ENCODE measurements at places on chromosomes 1 and 21. TPM values are rescaled to one million over a fixed set of nuclear protein-coding genes. Genes with fewer than 3 reads are reported as not detected.
A peak's percentile ranks its signal among the peaks of the same experiment; 100 is the strongest.

DNA sequence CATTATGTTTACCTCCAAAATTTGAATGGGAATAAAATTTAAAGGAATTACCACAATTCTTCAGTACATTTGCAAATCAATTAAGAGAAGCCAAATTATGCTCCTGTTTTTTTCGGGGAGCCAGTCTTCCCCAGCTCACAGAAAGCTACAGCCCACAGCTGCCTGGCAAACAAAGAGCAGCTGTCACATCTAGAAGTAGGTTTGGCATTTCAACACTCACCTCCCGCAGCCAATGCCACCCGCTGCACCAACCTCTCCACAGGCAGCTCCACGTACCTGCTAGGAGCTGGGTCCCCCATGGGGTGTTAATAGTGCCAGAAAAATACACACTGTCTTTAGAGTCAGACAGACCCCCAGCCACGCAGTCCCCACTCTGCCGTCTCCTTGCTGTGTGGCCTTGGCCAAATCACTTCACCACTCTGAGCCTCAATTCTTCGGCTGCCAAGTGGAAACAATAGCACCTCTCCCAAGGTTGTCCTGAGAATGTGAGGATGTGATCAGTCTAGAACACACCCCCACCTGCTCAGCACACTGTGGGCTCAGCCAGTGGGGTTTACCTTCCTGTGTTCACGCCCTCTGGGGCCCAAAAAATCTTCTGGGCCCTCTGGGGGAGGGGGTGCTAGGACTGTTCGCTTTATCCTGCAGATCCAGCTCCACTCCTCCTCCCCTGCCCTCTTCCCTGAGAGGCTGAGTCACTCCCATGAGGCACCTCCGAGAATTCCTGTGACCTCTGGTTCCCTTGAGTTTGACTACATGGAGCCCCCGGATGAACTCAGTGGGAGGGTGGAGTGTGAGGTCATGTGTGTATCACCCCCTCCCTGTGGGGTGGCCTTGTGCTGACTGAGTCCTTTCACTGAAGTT is 204.3 kb upstream of the GRIK3 start:
- no peak for DNase-seq

GRCh38 chr1:89563957-89564604 is 39.5 kb downstream of the LRRC8B start:
- DNase-seq = no peak

GRCh38 chr21:36422279-36423098 is 37.3 kb downstream of the CHAF1B start:
- DNase-seq = peak; percentile 33

GRCh38 chr1:203395751-203396150 is 44.8 kb upstream of the FMOD start:
- DNase-seq = no peak

- DNase-seq = no peak
These were observed 1.1 kb upstream of the RCSD1 start for GRCh38 chr1:167628741-167629515.

GRCh38 chr1:185694081-185694480 is 40.1 kb upstream of the HMCN1 start:
- DNase-seq = peak; percentile 20

DNA sequence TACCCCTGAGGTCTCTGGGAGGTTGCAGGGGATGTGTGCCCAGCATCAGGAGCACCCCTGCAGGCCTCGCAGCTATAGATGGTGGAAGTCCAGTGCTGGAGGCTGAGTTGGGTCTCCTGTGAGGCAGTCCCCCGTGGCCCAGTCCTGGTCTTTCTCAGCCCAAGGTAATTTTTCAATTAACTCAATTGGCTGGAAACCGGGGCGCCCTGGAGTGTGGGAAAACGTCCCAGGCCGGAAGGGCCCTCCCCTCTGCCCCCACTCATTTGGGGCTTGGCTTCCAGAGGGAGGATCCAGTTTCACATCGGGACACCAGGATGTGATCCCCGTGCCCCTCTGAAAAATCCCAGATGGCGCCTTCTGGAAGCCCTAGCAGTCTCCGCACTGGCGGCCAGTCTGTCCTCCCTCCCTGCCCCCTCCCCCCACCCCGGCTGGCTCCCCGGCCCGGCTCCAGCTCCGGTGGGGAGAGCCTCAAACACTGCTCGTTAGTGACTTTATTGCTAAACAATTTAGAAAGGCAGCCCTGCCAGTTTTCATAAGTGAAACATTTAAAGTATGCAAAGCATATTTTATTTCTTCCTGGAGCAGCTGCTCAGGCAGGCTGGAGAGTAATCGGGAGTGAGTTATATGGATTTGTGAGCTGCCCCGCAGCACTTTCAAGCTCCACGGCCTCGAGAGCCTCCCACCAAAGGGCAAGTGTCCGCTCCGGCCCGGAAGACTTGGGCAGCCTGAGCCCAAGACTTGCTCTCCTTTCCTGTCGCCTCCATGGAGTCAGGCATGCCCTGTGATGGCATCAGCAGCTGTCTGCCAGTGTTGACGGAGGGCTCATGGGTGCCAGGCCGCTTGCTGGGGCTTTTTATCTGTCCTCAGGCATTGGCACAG is 208.2 kb upstream of the TMEM51 start:
- peak; percentile 83 for DNase-seq

Gene RIMKLA
- polyA plus RNA-seq = 0.73 TPM

Gene BMP8A
- 0.43 TPM for polyA plus RNA-seq

Gene AJAP1
- polyA plus RNA-seq = 1.0 TPM

Gene BSND
- polyA plus RNA-seq = 3.6 TPM

Measured in renal cortex interstitium (tissue), 15 donors.